ENCODE measurements at places on chromosomes 7 and 10.

DNA sequence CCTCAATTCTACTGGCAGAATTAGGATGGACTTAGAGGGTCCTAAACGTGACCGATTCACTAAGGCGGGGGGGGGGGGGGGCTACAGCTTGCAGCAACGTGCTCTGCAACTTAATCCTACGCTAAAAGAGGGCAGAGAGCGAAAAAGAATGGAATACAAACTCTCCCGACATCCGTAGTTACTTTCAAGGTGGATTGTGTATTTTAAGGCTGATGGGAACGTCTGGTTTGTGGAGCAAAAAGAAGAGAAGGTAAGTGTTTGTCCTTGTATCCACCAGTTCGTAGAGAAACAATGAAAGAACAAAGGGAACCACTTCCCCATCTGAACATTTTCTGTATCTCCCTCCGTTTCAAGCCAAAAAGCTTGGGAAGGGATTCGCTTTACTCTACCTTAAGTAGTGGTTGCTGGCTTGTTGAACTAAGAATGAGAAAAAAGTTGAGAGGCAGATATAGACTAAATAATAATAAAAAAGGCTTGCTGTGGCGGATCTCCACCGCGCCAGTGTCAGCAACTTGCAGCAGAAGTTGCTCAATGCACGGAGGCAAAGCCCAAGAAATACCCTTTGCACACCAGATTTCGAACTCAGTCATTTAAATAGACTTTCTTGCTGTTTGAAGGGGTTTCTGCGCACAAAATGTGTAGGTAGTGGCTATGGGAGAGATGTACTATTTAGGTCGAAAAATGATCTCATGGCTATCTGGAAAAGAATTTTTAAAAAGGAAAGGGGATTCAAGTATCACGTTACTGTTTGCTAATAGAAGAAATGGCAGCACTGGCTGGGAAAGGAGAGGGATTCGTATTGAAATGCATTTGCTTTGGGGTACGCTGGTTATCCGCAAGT is 736 bp downstream of the SKIDA1 start:
- no peak for DNase-seq

DNA sequence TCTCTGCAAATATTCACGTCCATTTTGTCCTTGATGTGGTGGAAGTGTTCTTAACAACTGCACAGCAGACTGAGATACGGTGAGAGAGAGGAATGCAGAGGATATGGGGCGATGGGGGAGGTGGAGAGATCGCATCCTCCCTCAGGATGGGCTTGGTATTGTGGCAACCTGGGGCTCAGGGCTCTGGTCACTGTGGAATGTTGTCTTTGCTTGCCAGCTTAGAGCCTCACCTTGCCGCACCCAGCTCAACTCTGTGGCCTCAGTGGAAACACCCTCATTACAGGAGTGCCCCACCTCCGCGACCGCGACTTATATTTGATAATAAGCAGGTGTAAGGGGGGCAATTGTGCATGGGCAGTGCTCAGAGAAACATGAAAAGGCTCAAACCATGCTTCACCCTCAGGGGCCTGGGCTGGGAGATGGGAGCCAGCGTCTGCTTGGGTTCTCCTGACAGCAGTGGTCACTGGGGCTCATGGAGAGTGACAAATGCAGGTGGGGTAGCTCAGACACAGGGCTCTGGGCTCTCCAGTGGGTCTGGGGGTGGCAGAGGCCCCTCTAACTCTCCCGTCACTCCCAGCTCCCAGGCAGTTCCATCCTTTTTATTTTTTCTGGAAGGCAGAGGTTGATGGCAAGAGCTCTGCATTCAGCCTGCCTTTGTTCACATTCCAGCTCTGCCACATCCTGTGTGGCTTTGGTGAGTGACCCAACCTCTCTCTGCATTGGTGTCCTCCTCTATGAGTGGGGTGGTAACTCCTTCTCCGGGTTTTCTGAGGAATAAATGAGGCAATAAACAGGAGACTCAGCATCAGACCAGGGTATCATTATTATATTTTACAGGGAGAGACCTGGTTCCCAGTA is 43.1 kb upstream of the EMX2 start:
- DNase-seq = no peak

- no peak for DNase-seq
Observed at GRCh38 chr7:31478018-31478417, 35.9 kb upstream of the ITPRID1 start.

DNA sequence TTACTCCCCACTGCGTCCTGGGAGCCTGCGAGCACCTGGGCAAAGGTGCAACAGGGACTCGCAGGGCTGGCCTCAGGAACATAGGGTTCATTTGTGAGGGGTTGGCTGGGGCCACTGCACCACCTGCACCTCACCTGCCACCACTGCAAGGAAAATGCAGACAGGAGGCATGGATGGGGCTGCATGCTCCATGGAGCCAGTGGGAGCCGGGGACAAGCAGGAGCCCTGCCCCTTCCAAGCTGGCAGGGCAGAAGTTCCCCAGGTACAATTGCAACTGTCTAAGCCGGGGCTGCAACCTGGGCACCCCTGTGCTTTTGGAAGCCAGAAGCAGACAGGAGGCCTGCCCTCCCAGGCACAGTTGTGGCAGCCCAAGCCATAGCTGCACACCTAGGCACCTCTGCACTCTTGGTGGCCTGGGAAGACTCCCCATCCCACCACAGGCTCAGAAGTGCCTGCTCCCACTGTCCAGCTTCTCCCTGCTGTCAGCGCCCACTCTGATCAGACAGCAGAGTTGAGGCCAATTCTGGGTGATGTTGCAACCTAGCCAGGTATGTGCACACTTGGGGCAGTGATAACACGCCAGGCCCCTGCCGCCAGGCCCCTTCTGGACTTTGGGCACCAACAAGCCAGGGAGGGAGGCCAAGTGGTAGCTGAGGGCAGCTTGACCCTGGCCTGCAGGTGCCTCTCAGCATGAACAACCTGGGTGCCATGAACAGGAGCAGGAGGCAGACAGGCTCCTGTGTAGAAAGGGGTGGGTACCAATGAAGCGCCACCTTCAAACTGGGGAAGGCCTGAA is 58.2 kb downstream of the TMEM106B start:
- DNase-seq = no peak

- DNase-seq = no peak
Observed at GRCh38 chr7:87918740-87919139, 15.3 kb upstream of the ADAM22 start.

- no peak for DNase-seq
Observed at GRCh38 chr10:44576702-44577191, 191.8 kb upstream of the CXCL12 start.

DNA sequence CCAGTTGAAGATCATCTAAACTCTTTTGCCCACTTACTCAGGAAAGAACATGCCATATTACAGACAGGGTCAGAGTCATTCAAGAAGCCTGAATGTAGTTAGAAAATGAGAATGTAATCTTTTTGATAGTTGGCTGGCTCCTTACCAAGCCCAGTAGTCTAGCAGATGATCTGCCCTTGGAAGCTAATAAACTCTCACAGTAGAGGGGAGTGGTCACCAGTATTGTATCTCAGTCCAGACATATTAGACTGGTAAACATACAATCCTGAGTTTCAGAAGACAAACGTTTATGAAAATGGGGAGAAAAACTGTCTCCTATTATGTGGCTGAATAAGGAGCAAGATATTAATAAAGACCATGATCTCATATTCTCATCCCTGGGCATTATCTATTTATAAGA is 65.3 kb downstream of the SEPTIN7 start:
- DNase-seq = no peak

DNA sequence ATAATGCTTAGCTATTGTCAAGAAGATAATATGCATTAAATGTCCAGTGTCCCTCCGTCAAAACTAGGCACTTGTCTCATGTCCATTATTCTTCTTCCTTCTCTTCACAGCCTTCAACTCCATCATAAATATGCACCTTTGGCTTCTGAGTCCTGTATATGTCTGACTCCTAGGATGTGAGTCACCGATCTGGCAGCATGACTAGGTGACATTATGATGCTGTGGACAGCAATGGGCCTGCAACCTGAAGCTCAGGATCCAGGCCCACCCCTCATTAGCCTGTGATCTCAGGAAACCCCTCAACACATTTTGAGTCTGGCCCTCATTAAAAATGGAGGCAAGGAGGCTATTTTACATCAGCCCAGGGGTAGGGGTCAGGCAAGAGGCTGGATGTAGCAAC is 362.5 kb upstream of the ZMIZ1 start:
- no peak for DNase-seq

DNA sequence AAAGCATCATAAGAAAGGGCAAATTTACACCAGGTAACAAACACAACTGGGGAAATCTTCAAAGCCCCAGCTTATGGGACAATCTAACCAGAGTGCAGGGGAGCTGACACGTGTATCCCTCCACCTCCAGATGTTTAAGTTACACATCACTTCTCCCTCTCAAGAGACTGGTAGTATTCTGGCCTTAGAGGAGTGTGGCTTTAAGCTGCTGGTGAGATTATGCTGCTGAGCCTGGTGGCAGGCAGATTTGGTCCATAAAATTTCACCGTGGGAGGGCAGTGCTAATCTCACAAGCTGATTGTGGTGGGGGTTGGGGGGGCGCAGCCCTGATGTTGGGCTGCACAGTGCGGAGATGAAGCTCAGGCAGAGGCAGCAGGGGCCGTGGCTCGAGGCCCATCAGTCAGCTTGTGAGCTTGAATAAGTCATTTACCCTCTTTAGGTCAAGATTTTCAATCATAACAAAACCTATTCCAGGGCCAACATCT is 431.0 kb upstream of the GALNT17 start:
- no peak for DNase-seq

- DNase-seq = no peak
Observed at GRCh38 chr7:130838738-130839137, 104.7 kb upstream of the KLF14 start.

- no peak for DNase-seq
Observed at GRCh38 chr7:70034999-70035398, 436.7 kb downstream of the AUTS2 start.

GRCh38 chr7:91291902-91292301 is 27.7 kb downstream of the FZD1 start:
- no peak for DNase-seq

- no peak for DNase-seq
Observed at GRCh38 chr7:105304040-105304895, 84.5 kb downstream of the SRPK2 start.
